ENCODE measurements at places on chromosomes 13 and 19.

GRCh38 chr13:63189712-63190111, 1774.1 kb upstream of the PCDH20 start:
- no peak for DNase-seq

DNA sequence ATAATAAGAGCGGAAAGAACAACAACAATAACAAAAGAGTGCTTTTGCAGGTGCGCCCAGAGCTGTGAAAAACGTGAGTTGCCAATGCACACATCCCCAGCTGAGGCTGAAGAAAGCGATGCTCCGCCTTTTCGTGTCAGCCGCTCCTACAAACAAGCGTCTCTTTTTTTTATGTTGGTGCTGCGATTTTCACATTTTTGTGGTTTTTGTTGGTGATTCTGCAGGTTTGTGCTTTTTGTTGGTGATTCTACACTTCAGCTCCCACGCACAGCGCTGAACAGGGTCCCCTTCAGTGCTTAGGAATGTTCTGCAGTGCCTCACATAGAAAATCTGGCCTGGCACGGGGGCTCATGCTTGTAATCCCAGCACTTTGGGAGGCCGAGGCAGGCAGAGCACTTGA, 7.3 kb upstream of the SBK3 start:
- no peak for DNase-seq

DNA sequence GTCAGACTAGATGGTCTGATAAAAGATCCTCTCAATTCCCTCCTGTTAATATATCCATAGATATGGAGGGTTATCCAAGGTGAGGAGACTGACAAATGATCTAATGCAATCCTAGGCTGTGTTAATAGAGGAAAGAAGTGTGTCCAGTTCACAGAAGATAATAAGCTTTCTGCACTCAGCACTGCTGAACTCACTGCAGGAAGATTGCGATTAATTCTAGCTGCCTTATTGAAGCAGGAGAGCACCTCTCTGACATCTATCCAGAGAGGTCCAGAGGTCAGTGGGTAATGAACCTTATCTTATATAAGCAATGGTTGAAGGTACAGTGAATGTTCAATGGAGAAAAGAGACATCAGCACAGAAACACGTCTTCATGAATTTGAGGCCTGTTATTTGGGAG, 75.9 kb upstream of the SLC10A2 start:
- DNase-seq: no peak

DNA sequence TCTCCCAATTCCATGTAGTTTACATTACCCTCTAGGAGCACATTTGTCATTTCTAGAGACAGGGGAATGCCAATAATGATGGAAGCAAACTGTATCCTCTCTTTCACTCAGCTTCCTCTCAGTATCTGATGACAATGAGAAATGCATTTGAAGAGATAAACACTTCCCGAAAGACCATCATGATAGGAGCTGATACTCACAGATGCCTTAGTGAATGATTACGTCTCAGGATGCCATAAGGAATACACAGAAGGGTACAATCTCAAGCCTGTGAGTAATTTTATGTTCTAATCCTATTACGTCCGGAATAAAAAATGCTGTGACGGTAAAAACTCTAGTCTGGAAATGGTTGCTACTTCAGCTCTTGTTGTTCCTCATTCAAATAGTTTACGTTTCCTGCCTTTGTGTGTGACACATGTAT, 663.8 kb upstream of the MIR17HG start:
- no peak for DNase-seq

DNA sequence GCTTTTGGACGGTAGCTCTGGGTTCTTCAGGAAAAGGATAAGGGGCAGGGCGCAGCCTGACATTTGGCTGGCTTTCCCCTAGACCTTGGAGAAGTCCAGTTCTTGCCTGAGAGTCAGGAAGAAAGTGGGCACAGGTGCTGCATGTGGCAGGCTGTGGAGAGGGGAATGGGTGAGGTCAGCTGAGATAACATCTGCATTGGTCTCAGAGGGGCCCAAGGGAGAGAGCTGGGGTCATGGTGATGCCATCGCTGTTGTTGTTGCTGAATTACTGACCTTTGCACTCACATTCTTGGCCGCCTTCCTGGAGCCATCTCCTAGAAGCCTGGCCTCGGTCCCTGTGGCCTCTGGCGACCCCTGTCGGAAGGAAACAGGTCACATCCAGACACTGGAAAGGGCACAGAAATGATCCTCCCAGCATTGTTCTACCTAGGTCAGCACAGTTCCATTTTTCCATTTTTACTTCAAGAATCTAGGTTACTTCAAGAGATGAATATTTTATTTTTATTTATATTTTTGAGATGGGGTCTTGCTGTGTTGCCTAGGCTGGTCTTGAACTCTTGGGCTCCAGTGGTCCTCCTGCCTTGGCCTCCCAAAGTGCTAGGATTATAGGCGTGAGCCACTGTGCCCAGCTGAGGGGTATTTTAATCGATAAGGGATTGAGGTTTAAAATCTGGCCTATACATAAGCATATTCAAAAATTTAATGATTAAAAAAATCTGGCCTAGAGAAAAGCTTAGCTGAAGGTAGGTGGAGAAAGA, 6.5 kb upstream of the LIPE start:
- peak; percentile 38 for DNase-seq

GRCh38 chr19:11987405-11988281, 22.8 kb downstream of the ZNF763 start:
- DNase-seq: peak; percentile 87

- DNase-seq: no peak
Measured at GRCh38 chr19:49243726-49244125, 81.3 kb downstream of the SLC6A16 start.

- DNase-seq: no peak
Measured at GRCh38 chr13:78875792-78876580, 217.0 kb upstream of the OBI1 start.

DNA sequence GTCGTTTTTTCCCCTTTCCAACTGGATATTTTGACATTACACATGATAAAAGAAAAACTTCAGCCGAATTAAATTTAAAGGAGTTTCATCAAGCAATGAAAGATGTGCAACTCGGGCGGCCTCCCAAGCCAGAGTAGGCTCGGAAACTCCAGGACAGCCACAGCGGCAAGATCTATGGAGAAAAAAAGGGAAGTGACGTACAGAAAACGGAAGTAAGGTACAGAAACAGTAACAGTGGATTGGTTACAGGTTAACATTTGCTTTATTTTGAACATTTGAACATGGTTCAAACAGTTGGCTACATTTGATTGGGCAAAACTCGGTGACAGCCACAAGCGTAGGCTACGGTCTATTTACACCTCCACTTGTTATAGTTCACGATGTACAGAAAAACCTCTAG, 30.5 kb upstream of the FAM124A start:
- DNase-seq: no peak

DNA sequence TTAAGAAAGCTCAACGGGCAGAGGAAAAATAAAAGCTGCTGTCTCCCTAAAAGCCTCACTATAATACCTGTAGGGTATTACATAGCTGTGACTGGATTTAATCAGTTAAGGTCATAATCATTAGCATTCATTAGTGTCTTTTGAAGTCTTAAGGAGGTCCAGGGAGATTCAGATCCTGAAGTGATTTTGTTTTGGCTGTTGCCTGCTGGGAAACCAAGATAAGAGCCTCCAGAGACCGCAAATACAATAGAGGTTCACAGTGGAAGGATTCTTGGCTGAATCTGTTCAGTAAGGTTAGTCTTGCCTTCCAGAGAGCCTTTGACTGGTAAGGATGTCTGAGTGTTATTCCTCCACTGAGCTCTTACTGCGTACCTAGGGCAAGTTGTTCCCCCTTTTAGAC, 54.0 kb upstream of the TNFRSF19 start:
- no peak for DNase-seq

- DNase-seq: no peak
Measured at GRCh38 chr13:110592665-110593064, 22.7 kb upstream of the NAXD start.

DNA sequence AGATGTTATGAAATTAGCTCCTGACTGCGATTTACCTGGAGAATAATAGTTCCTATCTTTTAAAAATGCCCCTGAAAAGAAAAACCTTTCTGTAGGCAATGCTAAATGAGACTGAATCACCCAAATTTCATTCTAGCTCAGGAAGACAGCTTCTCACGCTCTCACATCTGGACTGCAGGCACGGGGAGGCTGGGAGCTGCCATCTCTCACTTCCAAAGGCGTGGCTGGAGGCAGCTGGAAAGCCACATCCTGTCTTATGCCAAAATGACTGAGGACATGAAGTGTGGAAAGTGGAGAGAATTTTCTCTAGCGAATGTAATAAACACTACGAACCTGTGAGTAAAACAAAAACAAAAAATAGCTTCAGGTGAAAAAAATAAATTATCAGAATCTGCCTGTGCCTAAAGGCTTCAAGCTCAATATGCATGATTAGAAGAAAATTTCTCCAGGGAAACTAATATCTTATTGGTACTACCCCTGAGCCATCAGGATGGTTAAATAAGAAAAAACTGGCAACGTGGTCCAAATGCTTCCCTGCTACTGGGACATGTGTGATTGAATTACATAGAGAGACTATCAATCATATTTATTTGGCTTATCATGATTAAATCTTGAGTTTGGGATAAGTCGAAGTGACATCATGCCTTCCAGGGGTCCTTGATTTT, 58.1 kb upstream of the UBL3 start:
- no peak for DNase-seq

DNA sequence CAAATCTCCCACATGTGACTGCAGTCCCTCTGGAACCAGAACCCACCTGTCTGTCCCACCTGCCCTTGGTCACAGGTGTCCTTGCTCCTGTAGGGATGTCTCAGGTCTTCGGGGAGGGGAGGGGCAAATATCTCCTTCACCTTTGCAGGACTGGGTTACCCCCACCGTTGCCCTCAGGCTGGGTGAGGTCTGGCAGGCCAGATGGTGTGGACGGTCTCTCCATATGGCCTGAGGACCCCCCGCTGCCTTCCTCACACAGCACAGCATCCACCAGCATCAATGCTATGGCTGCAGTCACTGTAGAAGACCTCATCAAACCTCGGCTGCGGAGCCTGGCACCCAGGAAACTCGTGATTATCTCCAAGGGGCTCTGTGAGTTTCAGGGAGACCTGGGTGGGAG, 10.0 kb downstream of the SLC5A5 start:
- no peak for DNase-seq

- no peak for DNase-seq
Measured at GRCh38 chr13:94329277-94329676, 150.2 kb downstream of the DCT start.

GRCh38 chr19:31266196-31266595, 83.0 kb downstream of the TSHZ3 start:
- DNase-seq: no peak

DNA sequence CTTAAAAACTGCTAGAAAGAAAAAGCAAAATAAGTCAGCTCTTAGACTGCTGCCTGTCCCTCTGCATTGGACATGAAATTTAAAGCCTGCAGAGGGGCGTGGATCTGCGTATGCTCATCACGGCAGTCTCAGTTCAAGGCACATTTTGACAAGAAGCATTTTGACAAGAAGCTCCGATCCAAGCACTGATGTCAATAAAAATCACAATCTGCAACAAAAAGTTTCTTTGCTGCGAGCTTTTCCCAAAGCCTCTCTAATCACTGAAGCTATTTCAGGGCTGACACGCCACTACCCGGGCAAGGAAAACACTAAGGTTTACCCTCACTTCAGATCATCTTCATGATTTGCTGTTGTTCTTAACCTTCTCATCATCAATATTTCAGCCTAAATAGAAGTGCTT, 7.4 kb downstream of the DCUN1D2 start:
- no peak for DNase-seq

DNA sequence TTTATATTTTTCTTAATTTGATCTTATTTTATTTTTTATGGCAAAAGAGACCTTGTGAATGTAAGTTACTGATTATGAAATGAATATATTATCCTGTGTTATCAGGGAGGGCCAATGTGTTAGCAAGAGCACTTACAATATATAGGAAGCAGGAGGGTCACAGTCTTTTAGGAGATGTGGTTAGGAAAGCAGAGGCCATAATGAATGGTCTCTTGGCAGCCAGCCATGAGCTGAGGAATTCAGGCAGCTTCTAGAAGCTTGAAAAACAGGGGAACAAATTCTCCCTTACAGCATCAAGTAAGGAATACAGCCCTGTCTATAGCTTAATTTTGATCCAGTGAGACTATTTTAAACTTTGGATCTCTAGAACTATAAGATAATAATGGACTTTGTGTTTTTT, 2374.6 kb downstream of the PCDH9 start:
- DNase-seq: no peak

Measured in activated T-helper 2 cell treated with anti-CD3 and anti-CD28 coated beads, Interferon-gamma antibody, Interleukin-2, Interleukin-4, amounts not matched to agents 10 μg/mL and 5 μg/mL and 100 μg/mL, durations not matched to agents 14 hours and 24 hours and 36 hours (primary cell).